ENCODE measurements at places on chromosomes 7 and 10.

DNA sequence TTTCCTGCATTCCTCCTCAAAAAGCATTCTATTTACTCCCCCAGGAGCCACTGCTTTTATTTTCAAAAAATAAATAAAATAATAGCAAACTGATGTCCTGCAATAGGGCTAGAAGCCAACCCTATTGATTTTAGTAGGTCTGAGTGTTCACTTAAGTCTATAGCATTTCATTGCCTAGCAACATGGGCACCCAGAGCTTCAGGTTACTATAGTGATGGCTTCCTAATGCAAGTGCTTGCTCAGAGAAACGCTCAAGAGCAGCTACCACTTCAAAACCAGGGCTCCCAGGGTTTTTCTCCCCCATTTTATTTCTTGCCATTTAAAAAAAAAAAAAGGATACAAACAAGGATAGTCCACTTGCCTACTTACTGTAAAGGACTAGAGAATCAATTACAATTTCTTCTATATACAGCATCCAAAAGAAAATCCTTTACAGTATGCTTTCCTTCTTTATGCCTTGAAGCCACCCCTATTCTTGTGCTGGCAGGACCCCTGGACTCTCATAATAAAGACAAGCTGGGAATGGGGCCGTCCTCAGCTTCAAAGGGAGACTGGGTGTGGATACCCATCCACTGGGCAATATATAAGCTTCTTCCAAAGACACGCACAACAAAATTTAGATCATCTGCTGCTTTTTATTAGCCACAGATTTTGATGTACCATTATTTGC lies 133.3 kb downstream of the VPS41 start:
- DNase-seq: no peak

DNA sequence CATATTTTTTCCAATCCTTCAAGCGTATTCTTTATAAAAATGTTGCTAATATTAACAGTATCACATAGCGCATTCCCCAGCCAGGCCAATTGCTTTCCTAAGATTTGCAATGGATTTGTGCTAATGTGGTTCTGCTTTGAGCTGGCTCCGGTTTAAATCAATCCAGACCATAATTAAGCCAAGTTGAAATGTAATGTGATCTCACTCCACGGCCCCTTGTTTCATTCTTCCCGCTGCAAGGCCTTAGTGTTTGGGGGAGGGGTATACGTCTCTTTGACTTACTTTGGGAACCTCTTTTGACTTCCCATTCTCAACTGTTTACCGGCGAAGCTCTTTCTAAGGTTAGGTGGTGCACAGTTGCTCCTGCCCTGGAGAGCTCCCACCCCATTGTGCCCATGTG lies 86.4 kb downstream of the PRPF18 start:
- DNase-seq: no peak

DNA sequence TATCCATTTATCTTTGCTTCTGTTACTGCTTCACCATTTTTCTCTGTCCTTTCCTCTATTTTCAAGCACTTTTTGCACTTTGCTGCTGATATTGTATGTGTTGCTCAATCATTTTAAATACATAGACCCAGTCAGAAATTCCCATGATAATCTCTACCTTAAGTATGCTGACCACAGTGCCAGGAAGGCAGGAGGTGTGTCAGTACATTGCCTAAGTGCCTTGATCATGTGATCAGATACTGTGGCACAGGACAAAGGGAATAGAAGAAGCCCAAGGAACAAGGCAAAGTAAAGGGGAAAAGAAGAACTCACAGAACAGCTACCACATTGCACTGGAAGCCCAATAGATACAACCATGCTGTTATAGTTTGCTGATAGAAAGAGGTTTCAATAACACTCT lies 53.7 kb upstream of the CD36 start:
- no peak for DNase-seq

DNA sequence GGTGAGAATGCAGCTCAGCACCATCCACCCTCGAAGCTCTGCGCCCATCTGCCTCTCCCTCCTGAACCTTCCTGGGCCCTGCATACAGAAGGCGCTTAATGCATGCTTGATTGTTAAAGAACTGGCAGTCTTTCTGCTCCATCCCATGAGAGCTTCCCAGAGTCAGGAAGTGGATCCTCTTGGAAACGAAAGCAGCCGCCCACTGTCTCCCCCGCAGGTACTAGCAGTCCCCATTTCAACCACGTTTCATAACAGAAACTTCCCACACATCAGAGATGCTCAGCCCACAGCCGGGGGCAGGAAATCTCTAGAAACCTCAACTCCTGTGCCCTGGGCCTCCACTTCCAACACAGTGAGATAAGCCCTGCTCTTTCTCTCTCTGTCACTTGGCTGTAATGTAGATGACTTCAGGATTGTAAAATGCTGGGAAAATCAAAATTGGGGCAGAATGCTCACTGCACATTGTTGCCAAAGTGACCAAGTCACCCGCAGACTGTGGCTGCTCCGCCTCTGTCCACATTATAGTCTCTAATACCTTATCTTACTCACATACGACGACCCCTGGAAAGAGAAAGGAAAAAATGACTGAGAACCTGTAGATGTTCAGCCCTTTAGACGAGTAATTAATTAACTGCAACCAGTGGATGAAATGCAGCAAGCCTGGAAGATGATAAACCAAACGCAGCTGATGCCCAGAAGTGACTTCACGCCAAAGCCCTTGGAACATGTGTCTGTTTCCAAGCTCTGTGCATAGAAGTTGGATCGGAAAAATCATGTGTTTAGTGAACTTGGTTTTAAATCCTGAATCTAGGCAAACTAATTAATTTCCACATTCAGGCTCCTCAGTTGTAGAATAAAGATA lies 28.5 kb downstream of the GSDME start:
- no peak for DNase-seq

DNA sequence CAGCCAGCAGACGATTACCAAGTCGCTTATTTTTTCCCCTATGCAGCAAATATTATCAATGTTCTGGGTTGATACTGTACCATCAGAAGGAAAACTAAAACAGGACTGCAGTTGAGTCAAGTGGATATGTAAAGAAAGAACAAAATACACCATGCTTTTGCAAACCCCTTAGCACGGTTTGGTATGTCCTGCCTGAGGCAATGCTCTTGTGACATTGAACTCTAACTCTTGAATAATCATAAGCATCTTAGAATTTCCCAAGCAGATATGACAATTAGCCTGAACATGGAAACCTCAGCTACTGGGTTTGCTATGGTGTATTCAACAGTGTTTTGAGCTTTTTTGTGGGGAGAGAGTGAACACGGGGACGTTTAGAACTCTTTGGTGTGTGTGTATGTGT lies 107.4 kb downstream of the ETV1 start:
- no peak for DNase-seq

DNA sequence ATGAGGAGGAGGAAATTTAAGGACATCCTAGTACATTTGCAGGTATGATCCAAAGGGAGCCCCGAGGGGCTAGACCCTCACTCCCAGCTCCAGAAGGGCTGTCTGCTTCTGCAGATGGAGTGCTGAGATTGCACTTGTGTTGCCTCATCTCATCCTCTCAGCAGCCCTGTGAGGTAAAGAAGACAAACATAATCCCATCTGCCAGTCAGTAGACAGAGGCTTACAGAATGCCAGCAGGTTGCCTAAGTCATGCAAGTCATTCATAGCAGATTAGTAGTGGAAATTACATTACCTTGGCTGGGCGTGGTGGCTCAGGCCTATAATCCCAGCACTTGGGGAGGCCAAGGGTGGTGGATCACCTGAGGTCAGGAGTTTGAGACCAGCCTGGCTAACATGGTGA lies 45.4 kb downstream of the BLVRA start:
- no peak for DNase-seq

GRCh38 chr7:44373418-44373740 lies 48.0 kb upstream of the CAMK2B start:
- no peak for DNase-seq

DNA sequence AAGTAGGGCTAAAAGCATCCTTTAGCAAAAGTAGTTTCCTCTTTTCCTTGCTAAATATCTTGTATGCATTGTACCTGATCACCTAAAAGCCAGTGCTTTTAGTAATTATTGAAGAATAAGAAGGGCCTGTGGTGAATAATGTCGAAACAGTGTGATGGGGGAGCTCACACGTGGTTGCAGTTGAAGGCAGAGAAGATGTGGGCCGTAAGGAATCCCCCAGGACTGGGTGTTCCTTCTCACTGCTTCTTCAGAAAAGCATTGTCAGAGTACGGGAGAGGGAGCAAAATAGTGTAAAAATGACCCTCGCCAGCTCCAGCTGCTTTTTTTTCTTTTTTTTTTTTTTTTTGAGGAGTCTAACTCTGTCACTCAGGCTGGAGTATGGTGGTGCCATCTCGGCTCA lies 201.1 kb downstream of the NSUN6 start:
- no peak for DNase-seq

DNA sequence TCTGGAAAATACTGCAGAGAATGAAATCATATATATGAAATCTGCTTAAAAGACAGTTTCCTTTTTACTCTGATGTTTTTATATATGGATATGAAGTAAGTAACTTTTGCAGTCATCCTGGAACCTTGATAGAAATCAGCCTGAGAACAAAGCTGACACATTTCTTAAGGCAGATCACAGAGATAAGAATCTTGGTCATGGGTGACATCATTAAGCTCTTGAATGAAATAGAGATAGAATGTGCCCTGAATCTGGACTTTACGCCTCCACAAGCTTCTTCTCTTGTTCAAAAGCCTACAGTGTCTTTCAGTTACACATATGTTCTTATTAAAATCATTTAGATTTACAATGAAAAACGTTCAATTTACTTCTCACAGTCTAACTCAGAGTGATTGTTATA lies 319.1 kb upstream of the CNTNAP2 start:
- no peak for DNase-seq

GRCh38 chr7:77327932-77328628 lies 88.1 kb downstream of the GSAP start:
- no peak for DNase-seq

DNA sequence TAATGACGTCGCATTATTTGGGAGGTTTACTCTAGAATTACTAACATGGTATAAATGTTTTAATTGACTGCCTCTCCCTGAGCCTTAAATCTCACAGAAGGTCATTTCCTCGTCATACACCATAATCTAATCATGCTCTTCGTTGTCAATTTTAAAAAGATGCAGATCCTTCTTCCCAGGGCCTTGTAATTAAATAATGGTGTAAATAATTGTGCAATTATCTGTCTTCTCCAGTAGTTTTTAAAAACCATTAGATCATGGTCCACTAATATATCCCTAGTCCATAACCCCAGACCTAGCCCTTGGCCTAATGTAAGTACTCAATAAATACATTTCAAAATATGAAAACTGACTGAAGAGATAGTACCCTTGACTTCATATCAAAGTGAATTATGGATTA lies 181.5 kb upstream of the GNAI1 start:
- DNase-seq: no peak

DNA sequence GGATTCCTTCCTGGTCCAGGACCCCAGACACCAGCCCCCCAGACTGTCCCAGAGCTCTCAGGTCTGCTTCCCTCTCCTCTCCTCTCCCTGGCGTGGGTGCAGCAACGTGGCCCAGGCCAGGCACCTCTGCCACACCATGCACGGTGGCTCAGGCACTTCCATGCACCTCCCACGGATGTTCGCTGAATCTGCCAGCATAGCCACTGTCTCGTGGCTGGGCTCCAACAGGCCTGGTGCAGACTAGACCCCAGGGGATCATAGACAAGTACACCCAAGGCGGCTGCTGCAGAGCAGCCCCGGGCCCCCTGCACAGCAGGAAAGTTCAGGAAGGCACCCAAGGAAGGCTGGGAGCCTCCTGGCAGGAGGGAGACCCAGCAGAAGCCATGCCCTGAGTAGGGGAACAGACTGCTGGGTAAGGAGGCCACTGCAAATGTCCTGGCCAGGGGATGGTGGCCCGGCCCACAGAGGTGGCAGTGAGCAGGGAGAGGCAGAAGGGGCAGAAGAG lies 4.4 kb downstream of the RASGEF1A start:
- DNase-seq: no peak

GRCh38 chr10:36494371-36494770 lies 631.0 kb upstream of the ANKRD30A start:
- DNase-seq: peak; percentile 78

- no peak for DNase-seq
Measured at GRCh38 chr10:68813559-68813958, 13.8 kb upstream of the STOX1 start.

DNA sequence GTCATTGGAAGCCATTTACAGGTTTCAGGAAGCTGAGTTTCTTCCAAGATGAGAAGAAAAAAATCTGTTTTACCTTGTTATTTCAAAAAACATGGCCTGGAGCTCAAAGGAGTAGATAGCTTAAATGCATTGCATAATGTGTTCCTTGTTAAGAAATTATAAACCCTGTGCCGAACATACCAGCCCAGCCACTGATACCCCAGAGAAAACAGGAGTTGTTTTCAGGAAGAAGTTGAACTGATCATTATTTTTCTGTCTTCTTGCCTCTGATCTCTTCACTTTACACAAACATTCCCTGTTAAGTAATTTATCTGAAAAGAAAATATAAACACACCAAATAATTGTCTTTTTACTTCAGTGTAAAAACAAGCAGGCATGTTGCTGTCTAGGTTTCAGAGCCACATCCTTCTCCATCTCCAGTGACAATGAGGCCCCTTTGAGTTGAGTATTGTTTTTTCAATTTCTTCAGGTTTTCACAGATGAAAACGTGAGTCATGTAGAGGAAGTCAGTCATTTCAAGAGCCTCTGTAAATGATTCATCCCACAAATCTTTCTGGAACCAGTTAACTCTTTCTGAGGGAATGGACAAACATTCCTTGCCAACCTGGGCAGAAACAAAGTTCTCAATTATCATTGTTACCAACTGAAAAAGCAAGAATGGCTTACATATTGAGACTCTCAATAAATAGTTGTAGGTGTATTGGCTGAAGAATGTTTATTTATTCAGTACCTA lies 244.2 kb downstream of the IPMK start:
- peak; percentile 92 for DNase-seq

DNA sequence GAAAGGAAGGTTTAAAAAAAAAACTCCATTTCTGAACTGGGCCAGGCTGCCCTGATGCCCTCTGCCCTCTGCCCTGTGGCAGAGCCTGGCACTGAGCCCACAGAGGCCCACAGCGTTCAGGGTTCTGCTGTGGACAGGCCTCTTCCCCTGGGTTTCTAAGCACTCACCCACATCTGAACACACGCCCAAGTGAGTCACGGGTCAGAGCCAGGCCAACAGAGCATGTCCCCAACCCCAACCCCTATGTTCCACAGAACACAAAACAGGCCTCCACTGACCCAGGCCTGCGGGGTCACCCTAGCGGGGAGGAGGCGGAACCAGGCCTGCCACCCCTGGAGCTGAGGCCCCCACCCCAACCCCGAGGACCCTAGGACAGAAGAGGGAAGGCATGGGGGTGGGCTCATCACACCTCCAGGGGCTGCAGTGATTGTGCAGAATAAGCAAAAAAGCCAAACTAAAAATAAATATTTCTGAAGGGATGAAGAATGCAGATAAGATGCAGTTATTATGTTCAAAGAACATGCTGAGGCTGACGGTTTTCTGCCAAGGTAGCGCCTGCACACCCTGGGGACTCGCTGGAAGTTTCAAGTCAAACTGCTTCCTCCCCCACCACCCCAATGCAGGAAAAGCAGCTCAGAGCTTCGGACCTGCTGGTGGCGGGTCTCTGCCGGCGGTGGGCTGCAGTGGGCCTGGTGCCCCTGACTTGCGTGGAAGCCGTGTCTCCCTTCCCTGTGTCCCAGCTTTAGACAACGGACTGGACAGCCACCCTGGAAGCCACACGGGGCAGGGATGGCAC lies 5.4 kb downstream of the WDR86 start:
- peak; percentile 27 for DNase-seq

- DNase-seq: no peak
Measured at GRCh38 chr7:33038639-33039038, 23.9 kb downstream of the NT5C3A start.

Measured in astrocyte of the spinal cord (primary cell).